ENCODE measurements at places on chromosomes 4 and X.

DNA sequence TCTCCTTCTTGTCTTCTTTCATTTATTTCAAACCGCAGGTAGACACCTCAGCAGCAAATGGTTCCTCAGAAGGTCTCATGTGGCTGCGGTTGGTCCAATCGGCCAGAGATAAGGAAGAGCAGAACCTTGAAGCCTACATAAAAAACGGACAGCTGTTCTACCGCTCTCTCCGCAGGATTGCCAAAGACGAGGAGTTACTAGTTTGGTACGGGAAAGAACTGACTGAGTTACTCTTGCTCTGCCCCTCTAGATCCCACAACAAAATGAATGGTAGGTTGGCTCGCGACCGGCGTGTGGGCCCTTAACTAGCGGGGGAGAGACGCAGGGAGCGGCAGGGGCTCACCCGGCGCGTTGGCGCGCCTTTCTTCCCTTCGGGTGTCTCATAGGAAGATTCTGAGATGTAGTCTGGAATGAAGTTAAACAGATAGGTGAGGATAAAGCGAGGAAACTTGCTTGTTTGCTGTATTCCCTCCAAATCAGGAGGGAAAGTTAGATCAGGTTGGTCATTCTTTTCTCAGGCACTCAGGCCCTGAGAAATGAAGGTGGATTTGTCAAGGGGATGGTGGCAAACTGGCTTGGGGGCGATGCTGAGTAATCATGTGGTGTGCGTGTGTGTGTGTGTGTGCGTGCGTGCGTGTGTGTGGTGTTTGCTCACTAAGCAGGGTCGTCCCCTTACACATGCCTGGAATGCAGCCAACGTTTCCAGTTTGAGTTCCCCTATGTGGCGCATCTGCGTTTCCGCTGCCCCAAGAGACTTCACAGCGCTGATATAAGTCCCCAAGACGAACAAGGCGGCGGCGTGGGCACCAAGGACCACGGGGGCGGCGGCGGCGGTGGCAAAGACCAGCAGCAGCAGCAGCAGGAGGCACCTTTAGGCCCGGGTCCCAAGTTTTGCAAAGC lies 4.2 kb downstream of the PRDM8 start:
- no peak for DNase-seq

- DNase-seq, result no peak
Measured at GRCh38 chr4:77376788-77377460, 219.9 kb downstream of the CCNG2 start.

DNA sequence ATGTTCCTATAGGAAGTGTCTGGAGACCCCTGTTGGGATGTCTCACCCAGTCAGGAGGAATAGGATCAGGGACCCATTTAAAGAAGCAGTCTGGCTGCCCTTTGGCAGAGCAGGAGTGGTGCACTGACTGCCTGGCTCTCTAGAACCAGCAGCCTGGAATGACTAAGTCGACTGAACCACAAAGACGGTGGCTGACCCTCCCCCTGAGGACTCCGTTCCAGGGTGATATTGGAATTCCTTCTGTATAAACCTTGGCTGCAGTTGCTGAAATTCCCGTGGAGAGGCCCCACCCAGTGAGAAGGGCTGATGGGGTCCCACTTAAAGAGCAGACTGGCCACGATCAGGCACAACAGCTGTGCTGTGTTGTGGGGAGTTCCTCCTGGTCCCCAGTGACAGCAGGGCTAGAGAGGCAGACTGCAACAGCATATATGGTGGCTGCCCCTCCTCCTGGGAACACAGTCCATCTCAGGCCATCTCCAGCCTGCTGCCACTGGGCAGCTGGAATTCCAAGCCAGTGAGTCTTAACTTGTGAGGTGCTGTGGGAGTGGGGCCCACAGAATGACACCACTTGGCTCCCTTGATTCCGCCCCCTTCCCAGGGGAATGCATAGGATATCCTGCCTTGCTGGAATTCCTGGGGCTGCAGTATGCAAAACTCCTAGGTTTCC lies 41.8 kb upstream of the RLIM start:
- no peak for DNase-seq

DNA sequence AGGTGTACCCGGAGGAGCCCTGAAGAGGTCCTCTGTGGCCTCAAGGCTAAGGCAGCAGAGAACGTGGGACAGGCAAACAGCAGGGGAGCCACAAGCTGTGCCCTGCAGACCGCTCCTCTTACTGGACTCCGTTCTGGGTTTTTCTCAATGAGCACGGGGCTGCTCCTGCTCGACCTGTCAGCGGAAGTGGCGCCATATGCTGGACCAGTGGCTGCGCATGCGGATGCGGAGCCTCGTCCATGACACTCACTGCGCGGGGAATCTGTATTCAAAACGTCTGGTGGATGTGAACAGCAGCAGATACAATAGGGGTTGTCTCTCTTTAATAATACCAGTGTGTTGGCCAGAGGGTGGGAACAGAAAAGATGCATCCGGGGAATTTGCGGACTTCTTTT lies 29.5 kb downstream of the REELD1 start:
- no peak for DNase-seq

DNA sequence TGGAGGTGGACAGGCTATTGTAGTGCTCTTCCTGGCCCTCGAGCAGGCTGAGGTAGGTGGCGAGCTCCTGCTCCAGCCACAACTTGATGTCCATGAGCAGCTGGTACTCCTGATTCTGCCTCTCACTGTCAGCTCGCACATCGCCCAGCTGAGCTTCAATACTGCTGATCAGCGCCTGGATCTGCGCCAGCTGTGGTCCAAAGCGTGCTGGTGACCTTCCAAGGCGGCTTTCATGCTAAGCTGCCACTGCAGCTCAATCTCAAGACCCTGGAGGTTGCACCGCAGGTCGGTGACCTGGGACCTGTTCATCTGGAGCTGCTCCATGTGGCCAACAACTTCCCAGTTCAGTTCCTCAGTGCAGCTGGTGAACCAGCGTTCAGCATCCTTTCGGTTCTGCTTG lies 31.2 kb downstream of the LRIT3 start:
- DNase-seq, result no peak

DNA sequence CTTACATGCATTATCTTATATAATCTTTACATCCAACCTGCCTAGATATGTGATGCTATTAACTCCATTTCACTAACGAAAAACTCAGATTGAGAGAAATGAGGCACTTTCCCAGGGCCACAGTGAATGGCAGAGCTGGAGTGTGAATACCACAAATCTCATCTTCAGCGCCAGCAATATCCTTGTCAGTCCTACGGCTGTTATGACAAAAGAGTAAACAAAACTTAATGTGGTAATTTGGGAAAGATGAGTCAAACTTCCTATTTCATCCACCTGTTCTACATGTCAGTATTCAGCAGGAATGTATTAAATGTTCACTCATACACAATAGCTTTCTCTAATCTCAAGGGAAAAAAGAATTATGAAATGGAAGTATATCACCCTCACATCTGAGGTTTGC lies 56.9 kb downstream of the FAT1 start:
- no peak for DNase-seq

DNA sequence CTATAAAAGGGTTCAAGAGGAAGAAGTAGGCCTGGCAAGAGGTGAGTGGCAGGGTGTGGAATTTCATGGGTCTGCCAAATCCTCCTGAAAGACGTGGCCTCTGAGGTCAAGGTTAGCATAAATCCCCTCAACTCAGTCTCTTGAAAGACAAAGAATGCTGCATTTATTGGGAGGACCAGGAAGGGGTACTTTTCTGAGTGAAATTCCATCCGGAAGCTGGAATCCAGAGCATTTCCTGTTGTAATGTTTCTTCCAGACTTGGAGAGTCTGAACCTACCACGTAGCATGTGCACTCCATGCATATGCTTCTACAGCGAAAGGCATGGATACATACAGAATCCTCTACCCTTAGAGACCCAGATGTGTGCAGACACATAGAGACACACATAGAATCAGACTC lies 13.4 kb upstream of the FGD1 start:
- DNase-seq, result peak; percentile 29

GRCh38 chr4:70721747-70722146 lies at the start of gene RUFY3:
Gene RUFY3 (plus strand): TSS chr4:70721964. CDS start chr4:70722574, 610 bp downstream.
- DNase-seq, result peak; percentile 29

DNA sequence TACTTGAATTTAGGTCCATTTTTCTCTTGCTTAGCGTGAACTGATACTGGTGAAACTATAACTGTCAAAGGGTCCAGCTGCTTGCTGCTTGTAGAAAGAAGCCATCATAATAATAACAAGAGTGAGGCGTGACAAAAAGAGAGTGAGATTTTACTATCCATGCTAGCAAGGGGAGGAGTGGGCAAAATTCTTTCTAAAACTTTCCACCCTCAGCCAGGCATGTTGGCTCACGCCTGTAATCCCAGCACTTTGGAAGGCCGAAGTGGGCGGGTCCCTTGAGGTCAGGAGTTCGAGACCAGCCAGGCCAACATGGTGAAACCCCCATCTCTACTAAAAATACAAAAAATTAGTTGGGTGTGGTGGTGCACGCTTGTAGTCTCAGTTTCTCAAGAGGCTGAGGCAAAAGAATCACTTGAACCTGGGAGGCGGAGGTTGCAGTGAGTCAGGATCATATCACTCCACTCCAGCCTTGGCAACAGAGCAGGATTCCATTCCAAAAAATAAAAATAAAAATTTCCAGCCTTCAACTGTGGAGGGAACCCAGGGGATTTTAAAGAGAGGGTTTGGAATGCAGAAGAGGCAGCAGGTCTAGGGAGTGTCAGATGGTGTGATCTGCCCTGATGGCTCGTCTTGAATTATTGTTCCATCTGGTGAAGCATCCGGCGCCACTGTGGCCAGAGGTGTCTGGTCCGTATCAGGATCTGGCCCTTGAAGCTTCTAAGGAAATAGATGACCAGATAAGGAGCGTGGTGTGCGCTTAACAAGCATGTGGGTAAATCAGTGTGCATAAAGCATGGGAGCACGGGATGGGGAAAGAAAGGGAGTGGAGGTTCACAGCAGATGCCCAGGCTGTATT lies 51.8 kb downstream of the LRP2BP start:
- DNase-seq, result no peak

DNA sequence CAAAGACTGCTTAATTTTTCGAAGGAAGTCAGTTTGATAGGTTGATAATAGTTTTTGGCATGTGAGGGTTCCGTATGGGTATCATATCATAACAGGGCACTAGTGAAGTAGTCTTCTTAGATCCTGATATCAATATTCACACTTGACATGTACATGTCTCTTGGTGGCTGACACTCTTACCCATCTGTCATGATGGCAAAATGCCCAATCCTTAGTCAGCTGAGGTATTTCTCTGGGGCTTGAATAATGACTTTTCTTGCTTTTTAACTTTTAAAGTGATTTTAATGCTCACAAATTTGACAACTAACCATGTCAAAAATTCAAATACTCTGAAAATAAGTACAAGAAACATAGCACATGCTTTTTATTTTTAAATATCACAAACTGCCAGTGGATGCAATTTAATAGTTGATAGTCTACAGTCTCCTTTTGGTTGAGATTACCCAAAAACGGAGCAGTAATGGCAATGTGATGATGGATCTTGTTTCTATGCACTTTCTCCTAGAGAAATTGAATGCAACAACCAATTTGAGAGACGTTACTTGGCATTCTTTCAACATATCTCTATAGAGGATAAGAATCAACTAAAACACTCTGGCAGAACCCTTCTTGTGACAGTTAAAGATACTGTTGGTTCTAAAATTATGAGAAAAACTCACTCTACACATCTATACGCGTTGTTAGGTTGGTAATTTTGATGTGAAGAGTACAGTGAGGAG lies 552.9 kb upstream of the PABPC4L start:
- DNase-seq, result no peak

- no peak for DNase-seq
Measured at GRCh38 chr4:164771088-164771487, 17.2 kb downstream of the SMIM31 start.

DNA sequence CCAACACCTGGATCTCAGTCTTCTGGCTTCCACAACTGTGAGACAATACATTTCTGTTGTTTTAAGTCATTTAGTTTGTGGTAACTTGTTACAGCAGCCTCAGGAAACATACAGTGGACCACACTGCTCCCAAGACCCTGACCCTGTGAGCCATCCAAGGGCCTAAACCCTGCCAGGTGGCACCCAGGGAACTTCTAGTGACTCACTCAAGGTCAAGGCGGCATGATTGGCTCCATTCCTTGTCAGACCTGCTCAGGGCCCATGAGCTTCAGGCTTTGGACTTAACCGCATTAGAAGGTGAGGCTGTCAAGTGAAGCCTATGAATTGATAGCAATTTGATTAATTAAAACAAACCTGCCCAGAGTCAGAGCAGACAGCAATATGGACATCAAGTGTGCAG lies 165.7 kb upstream of the MAMLD1 start:
- DNase-seq, result no peak

- no peak for DNase-seq
Measured at GRCh38 chr4:31408121-31408520, 688.0 kb downstream of the PCDH7 start.

DNA sequence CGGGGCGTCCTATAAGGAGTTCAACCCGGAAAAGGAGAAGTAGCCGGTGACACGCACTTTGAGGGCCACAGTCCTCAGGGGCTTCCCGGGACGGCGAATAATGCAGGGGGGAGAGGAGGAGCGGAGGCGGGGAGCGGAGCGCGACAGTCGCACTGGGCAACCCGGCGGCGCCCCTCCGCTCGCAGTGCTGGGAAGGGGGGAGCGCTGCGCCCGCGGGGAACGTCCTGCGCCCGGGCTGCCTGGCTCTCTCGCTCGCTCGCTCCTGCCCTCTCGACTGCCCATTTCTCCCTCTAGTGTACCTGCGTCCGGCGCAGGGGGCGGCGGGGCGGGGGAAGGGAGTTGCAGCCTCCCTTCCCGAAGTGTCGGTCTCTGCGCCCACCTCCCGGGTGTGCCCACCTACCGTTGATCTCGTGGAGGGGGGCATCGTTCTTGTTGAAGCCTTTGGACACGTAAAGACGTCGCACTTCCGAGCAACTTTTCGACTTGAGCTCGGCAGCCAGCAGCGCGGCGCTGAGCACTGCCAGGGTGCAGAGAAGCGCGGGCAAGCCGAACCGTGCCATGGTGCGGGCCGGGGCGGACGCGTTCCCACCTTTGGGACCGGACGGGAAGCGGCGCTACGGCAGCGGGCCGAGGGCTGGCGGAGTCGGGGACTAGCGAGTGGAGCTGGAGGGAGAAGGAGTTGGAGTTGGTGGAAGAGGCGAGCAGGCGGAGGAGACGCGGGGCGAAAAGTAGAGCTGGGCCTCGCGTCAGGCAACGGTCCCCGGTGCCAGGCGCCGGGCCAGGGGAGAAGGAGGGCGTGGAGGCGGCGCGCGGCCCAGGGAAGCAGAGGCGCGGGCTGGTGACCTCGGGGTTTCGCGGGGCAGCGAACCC lies 648 bp downstream of the GPC4 start:
- DNase-seq, result no peak

- DNase-seq, result no peak
Measured at GRCh38 chrX:28010875-28011274, 29.6 kb upstream of the DCAF8L1 start.

- no peak for DNase-seq
Measured at GRCh38 chr4:25903900-25904747, 9.9 kb upstream of the SMIM20 start.

All from HAP-1 (cell line).